Activated CD4-positive, alpha-beta T cell treated with anti-CD3 and anti-CD28 coated beads for 36 hours (primary cell): ENCODE measurements at places on chromosomes 2 and 18. TPM values are rescaled to one million over a fixed set of nuclear protein-coding genes. Genes with fewer than 3 reads are reported as not detected.
A peak's percentile ranks its signal among the peaks of the same experiment; 100 is the strongest.

DNA sequence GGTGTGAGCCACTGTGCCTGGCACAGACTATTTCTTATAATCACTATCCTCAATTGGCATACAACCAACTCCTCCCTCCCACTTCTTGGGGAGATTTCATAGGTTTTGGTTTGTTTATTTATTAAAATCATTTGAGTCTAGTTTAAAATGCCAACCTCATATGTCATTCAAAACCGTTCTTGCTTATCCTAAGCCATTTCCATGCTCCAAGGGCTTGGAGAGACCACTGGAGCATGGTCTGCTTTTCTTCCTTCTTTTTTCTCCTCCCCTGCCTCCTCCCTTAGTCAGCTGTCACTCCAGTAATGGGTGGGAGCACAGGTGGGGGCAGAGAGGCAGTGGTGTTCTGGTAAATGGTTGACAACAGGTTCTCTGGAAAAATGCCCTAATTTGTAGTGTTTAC lies 20.4 kb upstream of the KCNS3 start:
- DNase-seq: no peak

DNA sequence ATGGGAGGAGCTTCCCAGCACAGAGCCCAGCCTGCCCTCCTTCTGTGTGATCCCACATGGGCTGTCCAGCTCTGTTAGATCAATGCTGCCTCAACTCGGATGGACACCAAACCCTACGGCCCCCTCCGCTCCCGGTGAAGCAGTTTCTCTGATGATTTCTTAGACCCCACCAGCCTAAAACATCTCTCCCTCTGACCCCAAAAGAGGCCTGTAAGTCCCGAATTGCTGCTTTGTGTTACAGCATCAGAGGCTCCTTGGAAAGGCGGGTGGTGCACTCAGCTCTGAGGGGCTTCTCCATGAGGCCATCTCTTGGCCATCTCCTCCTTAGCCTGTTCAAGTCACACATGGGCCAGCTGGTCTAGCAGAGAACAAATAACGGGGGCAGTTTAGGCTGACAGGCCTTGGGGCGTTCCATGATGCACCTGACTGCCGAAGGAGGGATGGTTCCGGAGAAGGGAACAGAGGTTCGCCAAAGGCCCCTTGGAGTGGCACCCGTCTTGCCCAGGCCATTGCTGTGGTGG lies 240.7 kb downstream of the SH3RF3 start:
- no peak for DNase-seq

DNA sequence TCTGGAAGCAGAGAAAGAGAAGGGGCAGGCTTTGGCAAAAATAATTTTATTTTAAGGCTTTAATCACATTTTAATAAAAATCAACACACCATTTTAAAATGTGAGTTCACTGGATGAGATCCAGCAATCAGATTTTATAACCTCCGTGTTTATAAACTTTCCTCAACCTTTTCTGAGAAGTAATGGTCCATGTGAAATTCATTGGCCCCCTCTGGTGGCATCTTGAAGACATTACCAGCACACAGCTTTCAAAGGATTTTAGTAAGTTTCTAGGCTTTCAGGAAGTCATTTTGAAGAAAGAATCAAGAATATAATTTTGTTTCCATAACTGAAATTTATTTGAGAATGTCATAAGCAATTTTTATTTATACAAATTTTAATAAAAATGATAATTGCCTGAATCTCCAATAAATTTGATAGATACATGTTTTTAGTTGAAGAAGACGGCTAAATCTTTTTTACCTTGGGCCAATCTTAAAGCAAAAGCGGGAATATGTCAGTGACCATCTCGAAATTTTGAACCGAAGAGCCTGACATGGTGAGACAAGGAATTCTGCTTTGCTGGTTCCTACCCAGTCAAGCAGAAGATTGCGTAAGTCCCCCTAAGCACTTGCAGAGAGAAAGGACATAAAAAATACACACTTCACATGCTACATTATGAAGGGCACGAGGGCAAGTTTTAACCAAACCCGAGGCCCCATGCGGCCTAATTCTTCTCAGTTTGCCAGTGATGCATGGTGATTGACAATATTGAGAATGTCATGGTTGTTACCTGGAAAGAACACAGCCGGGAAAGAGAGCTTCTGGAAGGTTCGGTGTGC lies 128.4 kb upstream of the CBLN2 start:
- DNase-seq: peak; percentile 22

- no peak for DNase-seq
Observed at GRCh38 chr2:138279871-138280270, 221.7 kb upstream of the SPOPL start.

GRCh38 chr2:177474998-177475397 lies 82.4 kb downstream of the AGPS start:
- DNase-seq: no peak

GRCh38 chr2:164000176-164000575 lies 264.4 kb upstream of the FIGN start:
- DNase-seq: no peak

DNA sequence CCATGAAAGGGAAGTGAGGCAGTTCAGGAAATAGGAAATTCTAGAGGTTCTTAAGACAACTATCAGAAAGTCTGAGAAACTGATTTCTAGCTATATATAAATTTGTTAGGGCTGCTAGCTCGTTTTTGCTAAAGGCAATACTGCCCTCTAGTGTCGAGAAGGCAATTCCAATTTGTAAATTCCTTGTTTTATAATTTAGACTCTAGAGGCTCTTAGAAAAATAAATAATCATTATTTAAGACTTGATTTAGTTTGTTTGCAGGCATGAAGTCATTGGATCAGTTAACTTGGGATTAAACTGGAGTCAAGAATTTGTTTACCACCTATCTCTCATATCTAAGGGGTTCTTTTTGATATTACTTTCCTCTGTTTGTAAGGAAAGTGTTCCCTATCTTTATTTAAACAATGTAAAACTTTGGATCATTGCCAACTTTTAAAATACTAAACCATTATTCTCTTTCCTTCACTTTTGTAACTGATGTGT lies 66.2 kb downstream of the ACVR2A start:
- DNase-seq: peak; percentile 29

- no peak for DNase-seq
Observed at GRCh38 chr2:24045511-24046508, 1.4 kb downstream of the WDCP start.

DNA sequence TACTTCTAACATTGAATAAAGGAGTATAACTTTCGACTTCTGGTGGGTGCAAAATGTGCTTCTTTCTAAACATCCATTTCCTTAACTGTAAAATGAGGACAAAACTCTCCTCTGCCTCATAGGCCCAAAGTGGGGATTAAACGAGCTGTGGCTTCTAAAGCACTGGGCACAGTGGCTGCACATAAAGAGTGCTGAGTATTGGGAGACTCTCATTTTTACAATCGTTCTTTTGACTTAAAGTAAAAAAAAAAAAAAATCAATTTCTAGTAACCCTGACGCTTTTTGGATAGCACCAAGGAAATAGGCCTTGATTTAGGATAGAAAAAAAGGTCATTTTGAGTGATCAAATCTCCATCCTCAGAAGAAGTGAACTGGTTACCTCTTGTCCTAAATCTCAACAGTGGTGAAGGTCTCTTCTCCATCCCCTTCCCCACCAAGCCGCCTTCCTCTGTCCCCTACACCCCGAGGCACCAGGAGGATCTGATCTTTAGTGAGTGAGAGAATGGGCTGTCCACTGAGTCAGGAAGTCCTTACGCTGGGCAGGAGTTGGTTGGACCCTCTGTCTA lies 161.6 kb downstream of the DDX1 start:
- DNase-seq: no peak

GRCh38 chr2:216551234-216552068 lies 52.8 kb downstream of the RPL37A start:
- no peak for DNase-seq

DNA sequence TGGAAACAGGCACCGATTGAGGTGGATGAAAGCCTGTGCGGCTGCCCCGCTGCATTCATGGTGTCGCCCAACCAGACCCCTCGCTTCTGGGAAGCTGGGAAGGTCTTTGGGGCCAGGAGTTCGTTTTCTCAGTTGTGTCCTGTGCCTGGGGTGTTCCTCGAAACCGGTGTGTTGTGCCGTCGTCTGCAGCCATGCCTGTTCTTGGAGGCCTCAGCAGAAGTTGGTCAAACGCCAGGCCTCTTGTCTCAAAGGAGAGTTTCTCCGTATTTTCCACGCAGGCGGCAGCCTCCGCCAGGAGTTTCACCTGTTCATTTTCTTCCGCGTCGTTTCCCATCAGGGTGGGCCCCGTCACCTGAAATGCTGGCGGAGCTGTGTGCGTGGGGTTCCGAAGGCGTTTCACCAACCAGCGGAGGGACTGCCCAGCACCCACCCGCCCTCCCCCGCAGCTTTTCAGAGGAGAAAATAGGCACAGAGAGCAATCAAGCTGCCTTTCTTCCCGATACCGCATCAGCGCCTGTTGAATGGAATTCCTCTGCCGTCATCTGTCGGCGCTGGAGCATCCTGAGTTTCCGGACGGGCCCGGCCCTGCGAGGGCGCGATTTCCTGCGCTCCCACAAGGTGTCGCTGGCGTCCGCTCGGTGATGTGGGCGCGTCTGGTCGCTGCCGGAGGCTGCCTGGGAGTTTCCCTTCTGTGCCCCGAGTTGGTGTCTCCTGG lies 17.0 kb upstream of the NFATC1 start:
- DNase-seq: peak; percentile 92

DNA sequence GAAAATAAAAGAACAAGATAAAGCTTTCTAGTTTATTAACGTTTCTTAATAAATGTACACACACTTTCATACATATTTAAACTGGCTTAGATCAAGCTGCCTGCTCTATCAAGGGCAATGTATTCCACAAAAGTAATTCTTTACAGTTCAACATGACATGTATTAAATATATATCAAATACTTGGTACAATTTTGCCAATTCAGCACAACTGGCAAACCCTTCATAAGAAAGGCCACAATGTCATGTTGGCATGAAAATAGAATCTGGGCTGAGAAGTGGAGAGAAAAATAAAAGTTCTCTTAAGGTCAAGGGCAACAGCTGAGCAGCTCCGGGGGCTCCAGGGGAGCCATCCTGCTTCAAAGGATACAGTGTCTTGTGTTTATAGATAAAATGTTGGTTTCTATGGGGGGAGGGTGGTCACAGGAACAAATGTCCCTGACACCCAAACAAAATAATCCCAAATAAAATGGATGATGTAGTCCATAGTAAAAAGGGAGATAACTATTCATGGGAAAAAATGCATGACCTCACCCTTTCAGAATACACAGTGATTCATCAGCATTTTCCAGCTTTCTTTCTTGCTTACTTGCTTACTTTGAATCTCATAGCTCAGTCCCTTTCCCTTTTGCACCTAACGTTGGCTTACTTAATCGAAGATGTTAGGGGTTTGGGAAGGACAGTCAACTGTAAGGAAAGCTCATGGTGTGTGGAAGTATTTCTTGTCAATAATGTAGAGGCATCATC lies 494.9 kb downstream of the NYAP2 start:
- no peak for DNase-seq

The MBP gene
- total RNA-seq: 65.7 TPM

The KLHL29 gene
- 1.7 TPM for total RNA-seq
